Stimulated activated CD4-positive, alpha-beta T cell treated with anti-CD3 and anti-CD28 coated beads, Interleukin-1b, Interleukin-23, amount 100 ng/mL, for 48 hours (primary cell): ENCODE measurements at places on chromosomes 1 and 21.

GRCh38 chr1:111234258-111234657 is 6.7 kb downstream of the CHI3L2 start:
- DNase-seq = no peak

DNA sequence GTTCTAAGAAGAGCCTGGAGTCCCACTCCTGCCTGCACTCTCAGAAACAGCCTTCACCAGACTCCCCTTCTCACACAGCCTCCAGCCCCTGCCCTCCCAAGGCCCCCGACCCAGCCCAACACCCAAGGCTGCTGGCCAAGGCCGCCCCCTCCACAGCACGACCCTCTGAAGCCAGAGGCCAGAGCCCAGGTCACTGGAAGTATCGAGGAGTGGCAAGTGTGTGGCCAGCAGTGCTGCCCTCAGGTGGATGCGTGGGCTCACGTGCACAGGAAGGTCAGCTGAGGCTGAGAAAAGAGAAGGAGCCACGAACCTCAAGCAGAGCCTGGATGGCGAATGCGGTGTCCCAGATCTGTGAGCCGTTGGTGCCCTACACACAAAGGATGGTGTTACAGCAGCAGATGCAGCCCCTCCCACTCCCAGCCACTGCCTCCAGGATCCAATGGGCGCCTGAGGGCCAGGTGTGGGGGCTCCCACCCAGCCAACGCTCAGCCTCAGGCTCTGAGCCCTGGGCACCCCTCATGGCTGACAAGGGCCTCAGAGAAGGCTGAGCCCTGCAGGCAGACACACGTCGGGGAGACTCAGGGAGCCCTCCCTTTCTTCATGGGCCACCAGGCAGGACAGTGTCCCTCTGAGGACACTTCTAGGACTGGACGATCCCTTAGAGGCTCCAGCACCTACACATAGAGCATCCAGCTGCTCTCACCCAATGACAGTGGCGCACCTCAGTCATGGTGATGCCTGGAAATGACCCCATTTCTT is 18.0 kb downstream of the LSS start:
- DNase-seq = no peak

DNA sequence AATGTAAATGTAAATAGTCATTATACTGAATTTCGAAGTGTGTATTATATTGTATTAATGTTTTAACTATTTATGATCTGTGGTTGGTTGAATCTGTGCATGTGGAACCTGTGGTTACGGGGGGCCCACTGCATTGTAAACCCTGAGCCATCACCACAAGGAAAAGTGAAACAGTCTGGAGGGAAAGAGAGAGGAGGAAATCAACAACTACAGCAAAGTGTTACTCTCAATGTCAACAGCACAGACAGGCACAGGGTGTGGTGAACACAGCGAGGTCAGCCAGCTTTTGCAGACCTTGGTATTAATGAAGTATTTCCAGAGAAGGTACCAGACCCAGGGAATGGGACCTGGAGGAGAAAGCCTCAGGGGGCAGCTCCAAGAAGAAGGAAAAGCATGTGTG is 37.1 kb upstream of the BACE2 start:
- no peak for DNase-seq

DNA sequence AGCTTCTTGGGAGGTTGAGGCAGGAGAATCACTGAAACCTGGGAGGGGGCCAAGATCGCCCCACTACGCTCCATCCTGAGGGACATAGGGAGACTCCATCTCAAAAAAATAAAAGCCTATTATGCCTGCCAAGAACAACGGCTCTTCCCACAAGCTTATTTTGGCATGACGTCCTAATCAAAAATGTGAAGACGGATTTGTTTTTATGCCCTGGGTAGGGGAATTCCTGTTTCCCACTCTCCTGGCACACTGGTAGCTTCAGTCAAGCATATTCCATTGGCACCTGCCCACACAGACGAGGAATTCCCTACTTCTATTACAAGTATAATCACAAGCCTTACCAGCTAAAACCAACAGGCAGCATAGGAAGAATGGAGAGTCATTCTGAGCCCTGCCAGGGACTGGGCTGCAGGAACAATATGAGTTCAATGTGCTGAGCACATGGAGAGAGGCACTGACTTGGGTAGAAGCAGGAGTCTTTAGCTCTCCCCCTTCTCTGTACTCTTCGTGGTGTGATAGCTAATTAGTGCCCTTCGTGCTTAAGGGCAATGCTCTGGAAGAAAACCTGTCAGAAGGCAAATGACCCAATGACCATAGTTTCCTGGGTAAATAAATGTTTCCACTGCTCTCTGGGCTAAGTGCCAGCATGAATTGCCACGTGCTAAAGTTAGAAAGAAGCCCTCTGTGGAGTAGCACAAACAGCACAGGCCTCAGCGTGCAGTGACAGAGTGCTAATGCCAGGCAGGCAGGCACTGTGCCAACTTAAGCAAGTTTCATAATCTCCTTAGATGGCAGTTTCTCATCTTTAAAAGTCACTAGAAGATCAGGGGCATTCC is 16.8 kb downstream of the TNFSF4 start:
- DNase-seq = no peak

GRCh38 chr21:18030248-18030647 is 211.1 kb upstream of the C21orf91 start:
- peak; percentile 4 for DNase-seq

GRCh38 chr1:63916485-63917360 is 142.9 kb downstream of the ROR1 start:
- DNase-seq = no peak

DNA sequence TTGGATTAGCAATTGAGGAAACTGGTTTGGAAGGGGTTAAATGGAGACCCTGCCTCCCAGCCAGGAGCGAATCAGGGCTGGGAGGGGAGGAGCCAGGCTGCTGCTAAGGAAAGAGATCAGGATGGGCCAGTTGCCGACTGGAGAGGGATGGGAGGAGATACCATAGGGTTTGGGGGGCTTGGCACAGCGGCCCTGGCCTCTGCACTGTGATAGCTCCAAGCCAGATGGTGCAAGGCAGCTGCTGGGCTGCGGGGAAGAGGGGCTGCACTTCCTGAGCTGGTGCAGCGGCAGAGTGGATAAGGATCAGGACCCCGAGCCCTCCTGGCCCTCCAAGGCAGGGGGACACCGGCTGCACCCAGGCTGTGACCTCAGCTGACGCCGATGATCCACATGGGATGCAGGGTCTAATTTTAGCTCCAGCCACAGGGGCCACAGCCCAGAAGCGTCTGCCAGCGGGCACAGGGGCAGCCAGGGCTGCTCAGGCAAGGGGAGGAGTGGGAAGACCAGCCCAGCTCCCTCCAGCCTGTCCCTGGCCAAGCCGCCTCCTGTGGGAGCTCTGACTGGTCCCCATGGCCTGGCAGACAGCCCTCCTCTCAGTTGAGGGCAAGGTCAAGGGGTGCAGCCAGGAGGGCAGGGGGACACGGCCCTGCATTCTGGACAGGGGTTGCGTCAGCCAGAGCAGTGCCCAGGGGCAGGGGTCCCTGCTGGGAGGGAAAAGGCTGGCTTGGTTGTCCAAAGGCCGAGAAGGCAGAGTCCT is at the start of gene EXTL1:
Gene EXTL1 (plus strand): TSS at position 129 of the 757 bp plus-strand sequence. CDS start 872 bp downstream, outside the sequence.
- no peak for DNase-seq

GRCh38 chr21:42357307-42357706 is 6.5 kb upstream of the TFF2 start:
- no peak for DNase-seq

- DNase-seq = no peak
These were observed 208.8 kb downstream of the HMCN1 start for GRCh38 chr1:185942961-185943360.

DNA sequence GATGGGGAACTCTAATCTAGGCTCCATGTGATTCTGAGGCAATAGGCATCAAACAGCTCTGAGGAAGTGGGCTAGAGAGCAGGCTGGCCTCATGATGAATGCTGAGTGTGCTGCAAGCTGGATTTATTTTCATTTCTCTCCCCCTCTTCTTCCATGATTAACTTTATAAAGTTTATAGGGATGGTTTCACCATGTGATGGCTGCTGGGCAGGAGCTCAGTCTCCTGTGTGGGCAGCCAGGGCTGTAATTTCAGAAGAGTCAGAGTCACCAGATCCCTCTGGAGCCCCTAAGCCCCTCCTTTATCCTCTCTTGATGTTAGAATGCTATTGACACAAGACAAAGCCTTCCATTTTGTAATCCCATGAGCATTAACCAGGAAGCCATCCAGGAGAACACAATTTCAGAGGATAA is 143.6 kb downstream of the CNIH3 start:
- no peak for DNase-seq

DNA sequence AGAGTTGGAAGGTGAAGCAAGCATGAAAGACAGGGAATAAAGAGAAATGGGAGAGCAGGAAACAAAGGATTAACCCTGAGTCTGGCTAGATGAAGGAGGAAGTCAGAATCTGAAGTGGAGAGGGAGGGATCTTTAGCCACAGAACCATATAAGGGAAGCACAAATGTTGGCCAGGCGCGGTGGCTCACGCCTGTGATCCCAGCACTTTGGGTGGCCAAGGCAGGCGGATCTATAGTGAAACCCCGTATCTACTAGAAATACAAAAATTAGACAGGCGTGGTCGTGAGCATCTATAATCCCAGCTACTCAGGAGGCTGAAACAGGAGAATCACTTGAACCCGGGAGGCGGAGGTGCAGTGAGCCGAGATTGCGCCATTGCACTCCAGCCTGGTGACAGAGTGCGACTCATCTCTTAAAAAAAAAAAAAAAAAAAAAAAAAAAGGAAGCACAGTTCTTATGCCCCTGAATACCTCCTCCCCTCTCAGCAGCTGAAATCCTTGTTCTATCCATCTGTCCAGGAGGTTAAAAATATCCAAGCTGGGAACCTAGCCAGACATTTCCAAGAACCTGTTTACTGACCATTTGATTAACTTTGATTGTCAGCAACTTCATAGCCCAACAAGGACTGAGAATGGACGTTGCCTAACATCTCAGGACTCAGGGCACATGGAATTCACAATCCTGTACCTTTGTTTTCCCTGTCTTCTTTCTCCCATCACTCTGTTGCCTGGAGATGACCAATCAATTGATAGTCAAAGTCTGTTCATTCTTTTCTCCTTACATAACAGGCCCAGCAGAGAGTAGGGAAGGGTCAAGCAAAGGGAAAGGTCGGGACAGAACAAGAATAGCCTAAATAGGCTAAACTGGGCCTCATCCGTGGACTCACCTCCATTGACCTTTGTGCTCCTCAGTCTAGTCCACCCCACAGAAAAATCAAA is 10.6 kb downstream of the TXNIP start:
- DNase-seq = no peak

DNA sequence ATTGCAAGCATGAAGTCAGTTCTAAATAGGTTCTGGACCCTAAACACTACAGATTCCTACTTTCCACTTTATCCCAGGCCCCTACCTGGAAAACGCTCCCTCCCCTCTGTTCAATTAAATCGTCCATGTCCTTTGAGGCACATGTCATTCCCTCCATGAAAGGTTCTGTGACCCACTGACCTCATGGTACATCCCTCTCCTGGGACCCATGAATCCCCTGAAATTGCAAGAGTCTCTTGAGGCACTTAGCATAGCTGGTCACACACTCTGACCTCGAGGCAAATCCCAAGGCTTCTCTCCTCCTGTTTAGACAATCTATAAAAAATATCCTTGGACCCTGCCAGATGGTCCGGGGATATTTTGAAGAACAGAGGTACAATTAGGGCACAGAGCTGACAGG is 34.3 kb upstream of the KRTAP19-8 start:
- DNase-seq = no peak

DNA sequence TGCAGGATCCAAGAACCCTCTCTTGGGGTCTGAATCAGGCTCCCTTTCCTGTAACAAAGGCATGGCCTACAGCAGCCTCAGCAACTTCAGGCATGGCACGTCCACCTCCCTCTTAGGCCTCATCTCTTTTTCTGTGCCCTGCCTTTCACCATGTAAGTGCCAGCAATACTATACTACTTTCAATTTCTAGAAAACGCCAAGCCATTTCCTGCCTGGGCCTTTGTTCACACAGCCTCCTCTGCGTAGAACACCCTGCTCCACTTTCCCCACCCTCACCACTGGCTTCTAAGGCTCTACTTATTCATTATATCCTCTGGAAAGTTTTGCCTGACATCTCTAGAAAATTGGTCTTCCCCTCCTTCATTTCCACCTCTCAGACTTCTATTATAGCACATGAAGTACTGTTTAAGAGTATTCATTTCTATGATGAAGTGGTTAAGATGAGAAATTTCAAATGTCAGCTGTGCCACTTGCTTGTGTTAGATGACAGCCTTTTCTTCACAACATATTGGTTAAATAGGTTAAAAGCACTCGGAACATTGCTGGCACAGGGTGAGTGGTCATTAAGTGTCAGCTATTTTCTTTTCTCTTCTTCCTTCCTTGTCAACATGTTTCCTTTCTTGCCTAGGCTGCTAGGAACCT is 41.6 kb upstream of the VWA5B1 start:
- peak; percentile 62 for DNase-seq

- DNase-seq = no peak
These were observed 18.6 kb upstream of the TMPRSS2 start for GRCh38 chr21:41526478-41527087.

DNA sequence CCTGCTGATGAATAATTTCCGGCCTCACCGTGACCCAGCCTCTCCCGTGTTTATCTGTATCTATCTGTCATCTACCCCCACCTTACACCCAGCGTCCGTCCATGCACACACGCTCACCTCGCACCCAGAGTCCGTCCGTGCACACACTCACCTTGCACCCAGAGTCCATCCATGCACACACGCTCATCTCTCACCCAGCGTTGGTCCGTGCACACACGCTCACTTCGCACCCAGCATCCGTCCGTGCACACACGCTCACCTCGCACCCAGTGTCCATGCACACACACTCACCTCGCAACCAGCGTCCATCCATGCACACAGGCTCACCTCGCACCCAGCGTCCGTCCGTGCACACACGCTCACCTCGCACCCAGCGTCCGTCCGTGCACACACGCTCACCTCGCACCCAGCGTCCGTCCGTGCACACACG is 25.0 kb upstream of the COL18A1 start:
- DNase-seq = no peak

DNA sequence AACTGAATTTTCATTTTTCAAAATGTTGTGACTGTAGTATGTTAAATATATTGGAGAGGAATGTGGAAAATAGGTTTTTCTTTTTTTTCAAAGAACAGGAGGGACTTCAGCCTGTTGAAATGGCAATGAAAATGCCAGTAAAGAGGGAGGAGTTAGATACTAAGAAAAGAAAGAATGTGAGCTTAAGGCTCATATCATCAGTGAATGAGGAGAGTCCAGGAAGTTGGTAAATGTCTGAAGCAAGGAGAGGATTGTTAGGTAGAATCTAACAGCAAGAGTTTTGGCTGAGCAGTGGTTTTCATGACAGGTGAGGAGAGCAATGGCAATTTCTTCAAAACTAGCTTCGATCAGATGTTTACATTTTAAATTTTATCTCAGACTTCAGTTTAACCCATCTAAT is 43.0 kb downstream of the PLA2G4A start:
- DNase-seq = no peak
